Epithelial cell of prostate (primary cell): ENCODE measurements at places on chromosomes 3 and 15.

- DNase-seq = no peak
Observed at GRCh38 chr15:43383070-43383469, 12.2 kb downstream of the TUBGCP4 start.

DNA sequence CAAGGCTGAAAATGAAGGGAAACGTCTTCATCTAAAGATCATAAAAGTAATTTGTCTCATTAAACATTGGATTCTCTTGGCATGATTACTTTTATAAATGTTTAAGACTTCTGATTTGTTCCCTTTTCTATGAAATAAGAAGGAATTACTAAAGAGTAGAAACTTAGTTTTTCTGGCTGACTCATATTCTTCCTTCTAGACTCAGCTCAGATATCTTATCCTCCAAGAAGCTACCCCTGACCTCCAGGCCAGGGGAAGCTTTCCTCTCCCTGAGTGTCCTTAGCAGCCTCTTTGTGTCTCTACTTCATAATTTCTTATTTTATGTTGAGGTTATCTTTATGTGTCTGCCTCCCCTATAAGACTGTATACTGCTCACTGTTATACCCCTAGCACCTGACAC is 291.9 kb upstream of the STT3B start:
- DNase-seq = no peak

GRCh38 chr3:197088370-197088769 is 58.8 kb upstream of the MELTF start:
- no peak for DNase-seq

DNA sequence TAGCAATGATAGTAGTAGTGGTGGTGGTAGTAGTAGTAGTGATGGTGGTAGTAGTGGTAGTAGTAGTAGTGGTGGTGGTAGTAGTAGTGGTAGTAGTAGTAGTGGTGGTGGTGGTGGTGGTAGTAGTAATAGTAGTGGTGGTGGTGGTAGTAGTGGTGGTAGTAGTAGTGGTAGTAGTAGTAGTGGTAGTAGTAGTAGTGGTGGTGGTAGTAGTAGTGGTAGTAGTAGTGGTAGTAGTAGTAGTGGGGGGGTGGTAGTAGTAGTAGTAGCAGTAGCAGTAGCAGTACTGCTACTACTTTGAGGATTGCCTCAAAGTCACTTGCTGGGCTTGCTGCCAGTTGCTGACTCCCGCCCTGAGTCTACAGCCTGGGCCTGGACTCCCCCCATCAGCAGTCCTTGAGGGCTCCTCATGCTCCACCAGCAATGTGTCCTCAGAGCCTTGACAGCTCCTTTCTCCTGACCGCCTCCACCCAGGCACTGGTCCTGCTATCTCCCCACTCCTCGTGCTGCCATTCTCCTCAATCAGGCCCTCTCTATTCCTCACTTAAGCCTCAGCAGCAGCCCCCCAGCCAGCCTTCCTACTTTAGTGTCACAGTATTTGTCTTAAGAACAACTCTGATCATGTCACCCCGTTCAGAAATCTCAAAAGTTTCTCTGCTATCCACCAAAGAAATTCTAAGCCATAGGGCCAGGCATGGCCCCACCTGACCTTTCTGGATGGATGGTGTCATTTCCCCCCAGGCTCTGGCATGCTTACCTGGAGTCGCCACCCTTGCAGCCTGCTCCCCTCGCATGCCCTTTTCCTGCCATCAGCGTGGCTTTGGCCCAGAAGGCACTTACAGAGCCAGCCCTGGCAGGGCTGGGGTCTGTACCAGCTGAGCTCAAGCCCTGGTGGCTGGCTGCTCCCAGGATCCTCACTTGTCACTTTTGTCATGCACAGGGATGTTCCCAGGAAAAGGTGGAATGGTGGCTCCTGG is 45.6 kb downstream of the DLEC1 start:
- DNase-seq = no peak

DNA sequence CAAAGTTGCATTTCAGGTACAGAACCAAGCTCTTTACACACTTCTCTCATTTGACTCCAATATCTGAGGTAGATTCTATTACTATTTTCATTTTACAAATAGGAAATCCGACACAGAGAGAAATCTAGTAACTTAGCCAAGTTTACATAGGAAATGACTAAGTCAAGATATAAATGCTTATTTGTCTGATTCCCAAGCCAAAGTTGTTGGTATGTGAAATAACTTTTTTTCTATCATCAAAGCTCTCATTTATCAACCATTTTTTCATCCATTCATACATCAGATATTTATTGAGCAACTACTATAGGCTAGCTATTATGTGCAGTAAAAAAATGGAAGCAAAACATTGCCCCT is 89.2 kb upstream of the MITF start:
- no peak for DNase-seq

GRCh38 chr3:25940935-25941334 is 151.0 kb downstream of the OXSM start:
- DNase-seq = no peak
